ENCODE measurements at places on chromosomes 3 and 15.

GRCh38 chr3:40741729-40742128 is 217.0 kb downstream of the ZNF621 start:
- DNase-seq: no peak

DNA sequence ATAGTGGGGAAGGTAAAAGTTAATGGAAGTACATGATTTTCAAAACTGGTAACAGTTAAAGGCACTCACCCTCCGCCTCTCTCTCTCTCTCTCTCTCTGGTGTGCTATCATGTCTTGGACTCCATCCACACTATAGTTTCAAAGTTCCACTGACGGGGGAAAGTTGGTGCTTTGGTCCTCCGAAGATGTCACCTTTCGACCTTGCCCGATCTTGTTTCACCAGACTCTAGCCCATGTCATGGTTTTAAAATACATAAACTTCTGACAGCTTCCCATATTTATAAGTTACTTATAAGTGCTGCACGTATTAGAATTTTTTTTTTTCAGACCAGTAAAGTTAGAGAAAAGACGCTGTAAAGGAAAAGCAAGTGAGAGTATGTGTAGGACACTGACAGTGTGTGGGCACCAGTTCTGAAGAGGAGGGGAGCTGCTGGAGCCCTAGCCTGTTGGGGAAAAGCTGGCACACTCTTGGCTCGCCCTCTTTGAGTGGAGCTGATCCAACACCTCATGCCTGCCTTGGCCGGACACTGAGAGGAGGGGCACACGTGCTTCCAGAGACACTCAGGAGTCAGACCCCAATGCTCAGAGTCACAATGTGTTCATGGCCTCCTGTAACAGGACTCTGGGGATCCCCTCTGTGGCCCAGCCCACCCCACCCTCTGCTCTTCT is 200.5 kb upstream of the TPM1 start:
- DNase-seq: no peak

GRCh38 chr3:130820976-130821375 is 72.9 kb upstream of the ATP2C1 start:
- DNase-seq: peak; percentile 54

- DNase-seq: no peak
Measured at GRCh38 chr15:29140475-29141307, 128.9 kb downstream of the NSMCE3 start.

DNA sequence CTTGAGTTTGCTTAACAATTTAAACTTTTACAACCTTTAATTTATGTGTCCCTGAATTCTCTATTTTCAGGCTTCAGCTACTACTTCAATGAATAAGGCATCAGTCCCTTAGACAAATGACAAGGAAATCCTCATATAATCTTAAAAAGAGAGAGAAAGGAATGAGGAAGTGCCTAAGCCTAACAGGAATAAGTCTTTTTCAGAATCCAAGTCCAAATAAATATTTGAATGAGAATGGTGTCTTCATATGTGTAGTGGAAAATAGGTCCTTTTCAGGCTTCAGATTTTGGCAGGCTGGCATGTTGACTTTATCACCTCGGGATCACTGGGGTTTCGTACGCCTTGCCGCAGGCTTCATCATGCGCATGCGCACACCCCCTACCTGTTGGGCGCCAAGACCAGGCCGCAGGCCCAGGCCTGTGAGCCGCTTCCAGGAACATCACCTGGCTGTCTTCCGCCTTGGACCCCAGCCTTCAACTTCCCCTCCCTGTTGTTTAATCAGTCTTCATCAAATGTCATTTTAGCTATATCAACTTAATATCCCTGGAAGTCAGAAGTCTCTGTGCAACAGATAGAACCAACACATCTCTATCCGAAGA is 334.5 kb downstream of the SOX2 start:
- no peak for DNase-seq

- DNase-seq: no peak
Measured at GRCh38 chr3:172705170-172705569, 5.7 kb downstream of the NCEH1 start.

DNA sequence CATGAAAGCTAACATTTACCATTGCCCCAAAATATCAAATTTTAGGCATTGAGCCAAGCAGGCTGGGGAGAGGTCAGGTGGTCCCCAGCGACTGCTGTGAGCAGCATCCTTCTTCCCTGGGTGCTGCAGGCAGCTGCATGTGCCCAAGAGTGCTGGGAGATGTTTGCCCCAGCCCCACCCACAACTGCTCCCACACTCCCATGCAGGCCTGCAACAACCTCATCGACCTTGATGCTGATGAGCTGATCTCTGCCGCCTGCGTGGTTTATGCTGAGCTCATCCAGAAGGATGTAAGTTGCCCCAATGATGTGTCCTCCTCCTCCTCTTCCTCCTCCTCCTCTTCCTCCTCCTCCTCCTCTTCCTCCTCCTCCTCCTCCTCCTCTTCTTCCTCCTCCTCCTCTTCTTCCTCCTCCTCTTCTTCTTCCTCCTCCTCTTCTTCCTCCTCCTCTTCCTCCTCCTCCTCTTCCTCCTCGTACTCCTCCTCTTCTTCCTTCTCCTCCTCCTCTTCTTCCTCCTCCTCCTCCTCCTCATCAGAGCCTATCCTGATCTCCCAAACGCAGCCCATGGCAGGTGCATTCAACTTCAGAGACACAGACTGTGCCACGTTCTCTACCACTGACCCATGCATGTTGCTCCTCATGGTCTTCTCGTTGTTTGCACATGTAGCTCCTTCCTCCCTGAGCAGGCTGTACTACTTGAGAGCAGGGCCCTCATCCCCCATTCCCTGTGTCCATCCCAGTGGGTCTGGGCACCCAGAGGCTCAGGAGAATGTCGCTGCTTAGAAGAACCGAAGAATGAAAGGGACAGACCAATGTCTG is 15.1 kb downstream of the TBC1D21 start:
- DNase-seq: no peak

DNA sequence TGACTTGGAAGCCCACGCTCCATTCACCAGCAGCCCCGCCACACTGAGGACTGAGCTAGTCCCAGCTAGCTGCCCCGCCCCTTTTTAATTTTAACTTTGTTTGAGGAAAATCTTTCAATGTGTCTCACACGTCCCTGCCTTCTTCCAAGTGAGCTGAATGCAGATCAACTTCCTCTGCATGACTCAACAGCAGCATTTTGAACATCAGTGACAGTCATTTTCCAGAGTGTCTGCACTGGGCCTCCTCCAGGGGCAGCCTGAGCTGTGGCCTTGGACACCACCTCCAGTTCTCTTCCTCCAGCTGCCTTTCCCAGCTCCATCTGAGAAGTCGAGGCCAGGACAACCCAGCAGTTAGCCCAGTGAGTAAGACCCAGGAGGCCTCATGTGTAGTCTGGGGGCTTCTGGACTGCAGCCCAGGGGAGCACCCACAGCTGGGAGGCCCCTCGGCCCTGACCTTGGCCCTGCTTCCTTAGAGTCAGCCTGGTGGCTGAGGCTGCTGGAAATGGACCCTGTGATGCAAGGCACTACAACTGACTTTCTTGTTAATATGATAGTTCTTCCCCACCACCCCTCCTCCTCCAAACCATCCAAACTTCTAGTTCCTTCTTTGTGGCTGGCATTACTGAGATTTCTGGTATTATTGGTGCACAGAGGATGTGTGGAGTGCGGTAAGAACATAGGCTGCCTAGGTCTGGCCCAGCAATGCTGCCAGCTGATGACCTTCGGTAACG is 21.4 kb upstream of the ESYT3 start:
- peak; percentile 20 for DNase-seq

DNA sequence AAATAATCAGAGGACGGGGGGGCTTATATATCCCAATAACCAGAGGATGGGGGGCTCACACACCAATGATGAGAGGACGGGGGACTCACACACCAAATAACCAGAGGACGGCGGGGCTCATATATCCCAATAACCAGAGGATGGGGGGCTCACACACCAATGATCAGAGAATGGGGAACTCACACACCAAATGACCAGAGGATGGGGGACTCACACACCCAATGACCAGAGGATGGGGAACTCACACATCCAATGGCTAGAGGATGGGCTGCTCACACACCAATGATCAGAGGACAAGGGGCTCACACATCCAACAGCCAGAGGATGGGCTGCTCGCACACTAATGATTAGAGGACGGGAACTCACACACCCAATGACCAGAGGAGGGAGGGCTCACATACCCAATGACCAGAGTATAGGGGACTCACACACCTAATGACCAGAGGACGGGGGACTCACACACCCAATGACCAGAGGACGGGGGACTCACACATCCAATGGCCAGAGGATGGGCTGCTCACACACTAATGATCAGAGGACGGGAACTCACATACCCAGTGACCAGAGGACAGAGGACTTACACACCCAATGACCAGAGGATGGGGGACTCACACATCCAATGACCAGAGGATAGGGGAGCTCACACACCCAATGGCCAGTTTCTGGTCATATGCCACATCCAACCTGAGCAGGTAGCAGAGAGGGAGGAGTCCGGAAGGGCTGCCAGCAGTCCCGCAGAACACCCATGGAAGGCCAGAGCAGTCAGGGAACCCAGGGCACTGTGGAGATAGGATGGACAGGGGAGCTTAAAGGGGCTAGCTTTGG is 10.6 kb downstream of the RAB6B start:
- no peak for DNase-seq

- no peak for DNase-seq
Measured at GRCh38 chr3:78183906-78184599, 1144.2 kb downstream of the ROBO2 start.

- no peak for DNase-seq
Measured at GRCh38 chr3:150411106-150411460, 3.0 kb downstream of the TSC22D2 start.

- DNase-seq: no peak
Measured at GRCh38 chr3:67016522-67017080, 18.5 kb downstream of the KBTBD8 start.

DNA sequence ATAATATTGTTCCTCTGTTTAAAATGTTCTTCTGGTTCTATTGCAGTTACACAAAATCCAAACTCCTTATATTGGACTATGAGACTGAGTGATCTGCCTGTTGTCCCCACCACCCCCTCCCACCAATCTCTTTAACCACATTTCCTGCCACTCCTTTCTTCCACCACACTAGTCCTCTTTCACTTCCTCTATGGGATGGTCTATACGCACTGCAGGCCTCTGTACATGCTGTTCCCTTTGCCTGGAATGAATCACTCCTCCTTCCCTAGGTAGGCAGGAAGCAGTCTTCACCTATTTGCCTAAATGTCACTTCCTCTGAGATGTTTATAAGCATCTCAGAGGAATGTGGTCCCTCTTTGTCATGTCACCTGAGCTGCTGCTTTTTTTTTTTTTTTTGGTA is 4.0 kb downstream of the MAP2K1 start:
- DNase-seq: peak; percentile 19

DNA sequence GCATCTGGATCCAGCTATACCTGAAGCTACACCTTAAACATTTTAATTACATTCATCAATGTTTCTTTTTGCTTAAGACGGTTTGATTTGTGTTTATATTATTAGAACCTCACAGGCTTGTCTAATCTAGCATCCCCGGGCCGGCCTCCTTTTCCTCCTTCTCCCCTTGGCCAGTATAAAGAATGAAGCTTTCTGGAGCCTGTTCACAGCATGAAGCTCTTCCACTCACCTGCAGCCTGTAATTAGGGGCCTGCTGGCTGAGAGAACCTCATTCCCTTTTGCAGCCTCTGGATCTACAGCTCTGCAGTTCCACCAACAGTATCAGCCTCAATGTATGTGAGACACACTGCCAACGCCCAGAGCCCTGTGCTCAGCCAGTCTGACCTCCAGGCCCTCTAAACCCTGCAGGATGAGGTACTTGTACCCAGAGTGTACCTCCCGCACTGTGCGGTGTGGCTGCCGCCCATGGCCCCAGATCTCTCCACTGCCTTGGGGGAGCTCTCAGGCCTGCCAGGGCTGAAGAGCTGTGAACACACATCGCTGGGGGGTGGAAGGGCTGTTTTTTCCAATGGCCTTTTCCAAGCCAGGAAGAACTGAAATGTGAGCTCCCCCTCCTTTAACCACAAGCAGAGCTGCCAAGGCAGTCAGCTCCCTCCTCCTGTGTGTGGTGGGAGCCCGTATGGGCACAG is 114.7 kb upstream of the ALDH1A3 start:
- no peak for DNase-seq

DNA sequence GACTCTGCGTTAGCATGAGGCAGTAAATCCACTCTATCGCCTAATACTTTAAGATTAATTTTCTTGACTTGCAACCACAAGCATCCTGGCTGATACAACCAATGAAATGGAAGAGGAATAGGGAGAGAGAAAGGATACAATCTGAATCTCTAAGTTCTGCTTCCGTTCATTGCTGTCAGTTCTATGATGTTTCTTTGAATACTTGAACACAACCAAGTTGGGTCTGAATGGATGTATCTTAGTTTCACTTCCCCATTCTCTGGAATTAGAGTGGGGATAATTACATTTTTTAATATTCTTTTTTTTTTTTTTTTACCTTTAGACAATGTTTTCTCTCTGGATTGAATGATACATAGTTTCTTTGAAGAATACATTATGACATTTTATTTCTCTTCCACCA is 22.9 kb downstream of the PDE8A start:
- DNase-seq: no peak

- no peak for DNase-seq
Measured at GRCh38 chr3:101123081-101123480, 129.9 kb upstream of the ABI3BP start.

DNA sequence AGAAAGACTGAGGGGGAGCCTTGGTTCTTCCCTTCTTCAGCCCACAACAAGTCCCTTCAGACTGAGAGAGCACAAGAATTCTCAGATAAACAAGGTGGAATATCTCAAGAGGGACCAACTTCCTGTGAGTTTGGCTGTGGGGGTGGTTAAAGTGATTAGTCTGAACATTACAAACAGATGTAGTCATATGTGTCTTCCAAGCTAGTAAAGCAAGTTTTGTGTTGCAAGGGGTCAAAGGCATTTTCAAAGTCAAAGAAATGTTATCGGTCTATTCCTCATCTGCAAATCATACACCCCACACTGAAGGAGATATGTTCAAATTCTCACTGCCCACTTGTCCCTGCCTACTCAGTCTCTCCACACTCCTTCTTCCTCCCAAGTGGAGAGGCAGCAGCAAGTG is 242.5 kb downstream of the FAM43A start:
- peak; percentile 22 for DNase-seq

GRCh38 chr15:81910355-81911021 is 135.3 kb downstream of the MEX3B start:
- no peak for DNase-seq

GRCh38 chr3:32186876-32187275 is 51.6 kb upstream of the CMTM8 start:
- no peak for DNase-seq

DNA sequence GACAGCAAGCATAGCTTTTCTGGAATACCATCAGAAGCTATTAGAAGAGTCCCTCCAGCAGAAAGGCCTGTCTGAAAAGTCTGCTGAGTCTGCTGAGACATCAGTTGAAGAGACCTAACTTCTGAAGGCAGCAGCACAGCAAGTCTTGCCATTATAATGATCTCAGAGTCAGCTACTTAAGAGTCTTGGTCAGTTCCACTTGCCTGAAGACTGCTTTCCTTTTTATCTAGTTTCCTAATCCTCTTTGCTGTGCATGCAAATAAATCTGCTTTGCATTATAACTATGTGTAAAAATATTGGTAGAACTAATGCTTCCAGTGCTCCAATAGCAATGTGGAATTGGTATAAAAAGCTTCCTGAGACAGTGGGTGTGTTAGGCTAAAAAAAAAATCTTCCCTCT is 34.9 kb upstream of the CPOX start:
- no peak for DNase-seq

GRCh38 chr3:105195260-105195659 is 171.4 kb upstream of the ALCAM start:
- peak; percentile 30 for DNase-seq

GRCh38 chr3:13480340-13481318 is 523 bp downstream of the HDAC11 start:
- no peak for DNase-seq
